Activated T-helper 9 cell treated with anti-CD3 and anti-CD28 coated beads, Interleukin-2, amount 50 U/mL, for 16 hours (primary cell): ENCODE measurements at places on chromosomes 11 and 22.

GRCh38 chr11:27976262-27976661, 131.7 kb downstream of the KIF18A start:
- no peak for DNase-seq

DNA sequence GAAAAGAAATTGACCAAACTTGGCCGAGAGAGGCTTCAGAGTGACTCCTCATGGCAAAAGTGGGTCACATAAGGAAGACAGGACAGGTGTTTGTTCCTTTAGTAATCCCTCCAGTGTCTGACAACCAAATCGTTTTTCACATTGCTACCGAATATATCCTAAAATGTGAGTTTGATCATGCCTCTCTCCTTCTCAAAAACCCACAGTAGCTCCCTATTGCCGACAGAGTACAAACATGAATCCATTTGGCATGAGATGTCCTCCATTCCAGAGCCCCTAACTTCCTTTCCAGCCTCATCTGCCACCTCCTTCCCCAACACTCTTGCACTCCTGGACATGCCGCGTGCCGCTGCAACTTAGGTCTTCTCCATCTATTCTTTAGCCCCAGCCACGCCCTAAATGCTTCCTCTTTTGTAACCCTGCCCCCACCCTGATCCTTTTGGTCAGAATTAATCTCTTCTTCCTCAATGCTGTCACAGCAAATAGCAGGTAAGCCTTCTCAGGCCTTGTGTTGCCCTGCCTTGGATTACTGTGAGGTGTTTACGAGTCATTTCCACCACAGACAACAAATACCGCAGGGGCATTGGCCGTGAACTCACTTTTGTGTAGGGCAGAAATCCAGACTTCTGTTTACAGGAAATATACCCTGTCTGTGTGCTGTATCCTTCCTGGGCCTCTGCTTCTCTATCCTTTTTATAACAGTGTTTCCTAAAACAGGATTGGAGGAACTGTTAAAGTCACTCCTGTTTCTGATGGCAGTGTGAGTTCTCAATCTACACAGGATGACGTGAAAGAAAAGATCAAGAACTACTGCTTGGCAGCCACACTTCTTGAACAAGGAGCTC, 66.0 kb upstream of the FTH1 start:
- DNase-seq = no peak

- DNase-seq = no peak
These were observed 22.9 kb downstream of the TCF20 start for GRCh38 chr22:42247596-42247995.

DNA sequence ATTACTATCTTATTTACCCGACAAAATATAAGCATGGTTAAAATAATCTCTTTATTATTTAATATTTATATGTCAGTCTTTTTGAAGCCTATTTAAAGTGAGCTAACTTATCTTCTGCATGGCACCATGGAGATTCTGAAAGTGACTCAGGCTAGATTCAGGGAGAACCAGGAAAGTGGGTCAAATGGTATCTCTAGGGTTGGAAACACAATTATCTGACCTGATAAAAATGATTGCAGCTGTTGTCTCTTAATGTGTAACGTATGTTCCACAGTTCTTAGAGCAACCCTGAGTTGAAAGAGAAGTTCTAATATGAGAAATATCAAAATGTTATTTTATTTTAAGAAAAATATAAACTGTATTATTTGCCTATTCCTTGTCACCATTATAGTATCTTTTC, 143.1 kb upstream of the CARD18 start:
- no peak for DNase-seq

- DNase-seq = no peak
These were observed 33.3 kb downstream of the SMIM38 start for GRCh38 chr11:69189059-69189458.

DNA sequence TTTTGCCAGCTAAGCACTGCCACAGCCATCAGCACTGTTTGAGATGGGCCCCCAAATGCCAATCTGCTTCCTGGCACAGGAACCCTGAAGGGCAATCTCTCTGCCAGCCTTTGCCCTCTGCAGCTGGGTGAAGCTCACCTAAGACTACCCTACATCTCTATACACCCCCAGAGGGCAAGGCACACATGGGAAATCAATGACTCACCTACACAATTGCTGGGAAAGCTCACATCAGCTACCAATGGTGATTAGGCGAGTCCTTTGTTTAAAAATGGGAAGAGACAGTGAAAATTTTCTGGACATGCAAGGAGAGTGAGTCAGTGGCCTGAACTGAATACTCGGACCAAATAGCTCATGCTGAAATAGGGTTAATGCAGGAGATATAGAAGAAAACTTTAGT, 12.6 kb upstream of the PRDM11 start:
- DNase-seq = no peak

GRCh38 chr11:123062892-123063825, 1.2 kb upstream of the HSPA8 start:
- no peak for DNase-seq

- no peak for DNase-seq
These were observed 27.1 kb upstream of the MRGPRX2 start for GRCh38 chr11:19087658-19088057.

GRCh38 chr22:27139935-27140511, 482.6 kb downstream of the MIAT start:
- DNase-seq = no peak

DNA sequence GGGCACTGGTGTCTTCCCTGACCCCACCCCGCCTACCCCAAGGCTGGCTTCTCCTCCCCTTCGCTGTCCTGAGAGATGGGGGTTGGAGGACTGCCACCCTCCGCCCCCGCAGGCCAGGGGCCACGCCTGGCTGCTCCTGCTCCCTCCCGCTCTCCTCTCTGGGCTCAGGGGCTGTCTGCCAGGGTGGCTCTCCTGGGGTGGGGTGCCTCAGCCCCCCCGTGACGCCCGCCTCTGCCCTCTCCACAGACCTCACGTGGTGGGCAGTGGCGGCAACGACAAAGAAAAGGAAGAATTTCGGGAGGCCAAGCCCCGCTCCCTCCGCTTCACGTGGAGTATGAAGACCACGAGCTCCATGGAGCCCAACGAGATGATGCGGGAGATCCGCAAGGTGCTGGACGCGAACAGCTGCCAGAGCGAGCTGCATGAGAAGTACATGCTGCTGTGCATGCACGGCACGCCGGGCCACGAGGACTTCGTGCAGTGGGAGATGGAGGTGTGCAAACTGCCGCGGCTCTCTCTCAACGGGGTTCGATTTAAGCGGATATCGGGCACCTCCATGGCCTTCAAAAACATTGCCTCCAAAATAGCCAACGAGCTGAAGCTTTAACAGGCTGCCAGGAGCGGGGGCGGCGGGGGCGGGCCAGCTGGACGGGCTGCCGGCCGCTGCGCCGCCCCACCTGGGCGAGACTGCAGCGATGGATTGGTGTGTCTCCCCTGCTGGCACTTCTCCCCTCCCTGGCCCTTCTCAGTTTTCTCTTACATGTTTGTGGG, 8.1 kb downstream of the RCOR2 start:
- no peak for DNase-seq

GRCh38 chr11:105227363-105227762, 87.8 kb upstream of the CARD18 start:
- DNase-seq = no peak

- no peak for DNase-seq
These were observed 81.5 kb downstream of the STK33 start for GRCh38 chr11:8512547-8512946.

GRCh38 chr11:19433367-19433766, 192.6 kb upstream of the E2F8 start:
- no peak for DNase-seq

- DNase-seq = no peak
These were observed 143.1 kb upstream of the RASSF10 start for GRCh38 chr11:12865863-12866595.

- no peak for DNase-seq
These were observed 6.5 kb downstream of the GAL start for GRCh38 chr11:68690671-68691401.

GRCh38 chr11:117691516-117691915, 105.5 kb downstream of the DSCAML1 start:
- DNase-seq = no peak

DNA sequence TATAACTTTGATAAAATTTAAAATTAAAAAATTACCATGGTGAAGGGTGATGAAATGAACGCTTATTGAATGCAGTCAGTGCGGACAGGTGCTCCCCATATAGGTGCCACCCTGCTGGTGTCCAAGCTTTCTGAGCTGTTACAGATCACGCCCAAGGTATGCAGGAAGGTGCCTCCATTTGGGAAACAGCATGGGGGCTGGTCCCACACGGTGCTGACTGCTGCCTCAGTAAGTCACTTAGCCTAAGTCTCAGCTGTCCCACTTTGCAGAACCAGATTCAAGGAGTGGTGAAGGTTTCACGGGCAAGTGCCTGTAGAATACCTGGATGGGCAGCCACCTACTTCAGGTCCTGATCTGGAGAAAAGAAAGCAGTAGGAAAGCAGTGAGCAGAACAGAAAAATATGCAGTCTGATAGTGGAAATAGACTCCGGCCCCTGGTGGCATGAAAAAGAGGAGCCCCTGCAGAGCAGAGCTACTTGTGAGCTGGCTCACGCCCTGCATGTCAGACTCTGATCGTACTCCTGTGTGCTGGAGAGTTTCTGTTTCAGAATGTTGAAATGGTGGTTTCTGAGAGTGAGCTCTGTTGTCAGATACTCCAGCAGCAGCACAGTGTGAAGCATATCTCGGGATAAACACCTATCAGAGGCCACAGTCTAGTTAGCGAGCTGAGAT, 33.2 kb downstream of the ADORA2A start:
- no peak for DNase-seq

- DNase-seq = no peak
These were observed 93.8 kb upstream of the BLID start for GRCh38 chr11:122209619-122210366.

- no peak for DNase-seq
These were observed 3.0 kb downstream of the TOLLIP start for GRCh38 chr11:1306186-1307162.

DNA sequence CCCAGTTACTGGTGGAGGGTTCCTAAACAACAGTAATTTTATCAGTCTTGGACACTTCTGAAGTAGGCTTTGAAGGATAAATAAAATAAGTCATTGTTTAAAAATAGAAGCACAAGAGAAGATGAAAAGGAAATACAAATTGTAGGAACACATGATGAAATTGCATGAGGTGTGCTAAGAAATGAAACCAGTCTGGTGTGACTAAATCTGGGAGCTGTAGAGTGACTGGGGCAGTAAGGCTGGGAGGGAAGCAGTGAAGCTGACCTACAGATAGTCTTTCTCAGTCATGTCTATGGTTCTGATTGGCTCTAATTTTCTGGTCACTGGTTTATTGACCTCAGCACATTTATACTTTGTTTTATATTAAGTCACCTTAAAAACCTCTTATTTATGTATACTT, 139.1 kb downstream of the SLC17A6 start:
- DNase-seq = no peak

- no peak for DNase-seq
These were observed 166.7 kb downstream of the FAT3 start for GRCh38 chr11:92391364-92391763.

DNA sequence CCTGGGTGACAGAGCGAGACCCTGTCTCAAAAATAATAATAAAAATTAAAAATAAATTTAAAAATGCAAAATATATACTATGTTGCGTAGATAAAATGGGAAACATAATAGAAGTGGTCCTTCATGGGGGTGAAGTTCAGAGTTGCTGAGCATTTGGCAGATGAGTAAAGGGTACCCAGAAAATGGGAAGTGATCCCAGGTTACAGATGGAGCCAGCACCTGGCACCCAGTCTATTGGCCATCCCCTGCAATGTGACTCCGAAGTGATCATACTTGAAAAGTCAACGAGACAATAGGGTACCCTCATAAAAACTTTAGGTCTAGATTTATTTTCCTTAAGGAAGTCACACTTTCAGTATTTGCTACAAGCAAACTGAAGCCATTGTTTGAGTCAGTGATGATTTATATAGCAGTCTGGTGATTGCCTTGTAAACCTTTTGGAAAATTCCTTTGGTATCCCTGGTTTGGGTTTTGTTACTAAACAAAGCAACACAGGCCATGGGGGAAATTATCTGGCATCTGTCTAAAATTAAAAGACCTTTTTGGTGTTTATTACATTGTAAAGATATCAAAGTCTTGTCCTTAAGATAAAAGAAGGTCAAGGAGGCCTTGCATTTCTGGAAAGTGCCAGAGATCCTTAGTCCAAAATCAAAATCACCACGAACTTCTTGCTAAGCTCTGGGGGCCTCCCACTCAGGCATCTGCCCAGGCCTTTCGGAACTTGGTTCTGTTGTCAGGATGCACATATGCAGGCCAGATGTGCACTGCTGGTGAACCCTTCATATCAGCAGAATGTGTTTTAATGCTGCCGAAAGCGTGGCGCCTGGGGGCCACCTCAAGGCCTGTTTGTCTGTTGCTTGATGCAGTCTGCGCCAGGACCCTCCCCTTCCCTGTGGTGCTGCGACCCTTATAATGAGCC, 4.3 kb downstream of the SMARCB1 start:
- no peak for DNase-seq

DNA sequence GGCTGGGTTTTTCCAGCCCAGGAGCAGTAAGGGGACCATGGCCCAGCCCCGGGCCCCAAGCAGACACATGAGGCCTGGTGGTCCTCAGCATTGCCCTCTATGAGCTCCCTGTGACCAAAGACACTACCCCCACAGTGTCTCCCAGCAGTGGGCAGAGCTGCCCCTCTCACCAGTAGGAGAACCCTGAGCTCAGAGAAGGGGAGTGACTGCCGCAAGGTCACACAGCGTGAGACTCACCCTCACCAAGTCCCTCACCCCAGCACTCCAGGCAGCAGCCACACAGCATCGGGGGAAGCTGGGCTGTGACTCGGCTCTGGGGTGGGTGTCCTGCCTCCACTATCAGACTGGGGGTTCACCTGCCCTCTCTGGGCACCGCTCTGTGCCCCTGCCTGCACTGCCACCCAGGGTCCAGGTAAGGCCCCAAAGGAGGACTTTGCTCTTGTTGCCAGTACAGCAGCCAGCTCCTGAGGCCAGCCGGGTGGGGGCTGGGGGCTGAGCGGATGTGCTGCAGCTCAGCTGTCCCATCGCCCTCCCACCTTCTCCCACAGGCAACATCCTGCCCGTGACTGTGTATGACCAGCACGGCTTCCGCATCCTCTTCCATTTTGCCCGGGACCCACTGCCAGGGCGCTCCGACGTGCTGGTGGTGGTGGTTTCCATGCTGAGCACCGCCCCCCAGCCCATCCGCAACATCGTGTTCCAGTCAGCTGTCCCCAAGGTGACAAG, 7.9 kb upstream of the SH3BP1 start:
- no peak for DNase-seq

DNA sequence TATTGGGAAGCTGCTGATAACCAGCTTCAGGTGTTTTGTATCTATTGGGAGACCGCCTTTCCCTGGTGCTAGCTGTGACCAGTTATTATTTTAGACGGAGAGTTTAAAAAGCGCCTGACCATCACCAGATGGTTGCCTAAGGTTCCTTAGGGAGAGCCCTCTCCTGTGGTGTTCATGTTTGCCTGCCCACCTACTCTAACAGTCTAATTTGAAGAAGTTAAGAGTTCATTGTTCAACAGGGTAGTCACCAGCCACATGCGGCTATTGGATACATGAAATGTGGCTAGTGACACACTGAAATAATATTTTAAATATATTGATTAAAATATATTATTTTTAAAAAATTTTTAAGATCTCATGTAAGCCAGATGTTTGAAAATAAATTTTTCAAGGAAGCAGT, 71.3 kb upstream of the SLN start:
- DNase-seq = no peak
